ENCODE measurements at places on chromosomes 2 and 18.

- no peaks in the 10 kb centered on the region for H3K36me3 ChIP-seq
- H3K27ac ChIP-seq: no peak overlapping the region
- DNase-seq: no peak
Observed at GRCh38 chr2:20136149-20136548, 84.7 kb upstream of the LAPTM4A start.

DNA sequence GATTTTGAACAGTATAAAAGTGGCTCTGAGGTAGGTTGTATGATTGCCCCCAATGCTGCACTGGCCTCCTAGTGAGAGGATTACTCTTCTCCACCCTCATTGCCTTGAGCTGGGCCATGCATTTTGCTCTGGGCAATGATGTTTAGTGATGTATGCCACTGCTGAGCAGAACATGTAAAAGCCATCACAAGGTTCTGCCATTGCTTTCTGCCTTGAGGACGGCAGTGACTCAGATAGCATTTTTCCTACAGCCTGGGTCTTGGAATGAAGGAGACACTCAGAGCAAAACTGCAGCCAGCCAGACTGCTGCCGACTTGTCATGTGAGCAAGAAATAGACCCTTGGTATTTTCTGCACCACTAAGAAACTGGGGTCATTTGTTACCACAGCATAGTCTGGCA, 27.6 kb downstream of the GPATCH11 start:
- no peak overlapping the region for H3K27ac ChIP-seq
- DNase-seq: no peak
- H3K27me3 ChIP-seq: no peaks in the 10 kb centered on the region

GRCh38 chr2:218041302-218042168, 27.5 kb upstream of the RUFY4 start:
- peaks cover 6% of the 10 kb centered on the region for H3K36me3 ChIP-seq
- peaks cover 25% of the 10 kb centered on the region for H3K27me3 ChIP-seq
- H3K27ac ChIP-seq: no peak overlapping the region

DNA sequence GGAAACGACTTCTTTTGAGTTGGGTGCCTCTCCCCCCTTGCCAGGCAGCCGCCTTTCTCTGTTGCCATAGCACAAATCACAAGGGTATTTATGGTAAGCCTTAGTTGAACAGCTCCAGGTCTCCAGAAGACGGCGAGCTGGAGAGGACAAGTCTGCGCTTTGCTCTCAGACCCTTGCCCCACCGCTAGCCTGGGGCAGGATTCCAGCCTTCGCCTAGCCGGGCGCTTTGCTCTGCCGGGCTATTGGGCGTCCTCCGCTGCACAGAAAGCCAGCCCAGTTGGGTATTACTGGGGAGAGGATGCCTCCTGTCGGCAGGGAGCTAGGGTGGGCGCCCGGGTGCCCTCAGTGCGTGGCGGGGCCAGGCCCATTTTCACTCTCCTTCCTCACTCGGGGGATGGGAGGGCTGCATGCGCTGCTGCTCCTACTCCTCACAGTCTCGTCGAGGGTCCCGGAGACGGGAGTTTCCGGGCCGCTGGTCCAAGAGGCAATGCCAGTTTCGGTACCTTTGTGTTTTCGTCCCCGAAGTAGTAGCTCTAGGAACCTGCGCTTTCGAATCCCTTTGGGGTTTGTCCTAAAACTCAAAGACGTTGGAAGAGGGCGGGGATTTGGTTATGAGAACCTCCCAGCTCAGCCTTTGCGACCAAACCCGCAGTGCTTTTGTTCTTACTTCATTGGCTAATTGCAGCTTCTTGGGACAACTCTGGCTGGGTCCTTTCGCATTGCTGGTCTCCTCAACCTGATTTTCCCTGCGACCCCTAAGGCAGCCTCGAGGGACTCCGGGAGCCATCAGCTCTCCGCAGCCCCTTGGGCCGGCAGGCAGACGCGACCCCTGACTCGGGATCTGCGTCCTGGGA, 3.6 kb upstream of the DLX2 start:
- no peak overlapping the region for H3K27ac ChIP-seq
- peak; percentile 28 for DNase-seq
- H3K27me3 ChIP-seq: peaks cover 72% of the 10 kb centered on the region
- peaks cover 37% of the 10 kb centered on the region for H3K4me1 ChIP-seq
- H3K36me3 ChIP-seq: no peaks in the 10 kb centered on the region

- no peaks in the 10 kb centered on the region for H3K4me1 ChIP-seq
- DNase-seq: no peak
Observed at GRCh38 chr18:36326771-36327170, 29.3 kb downstream of the FHOD3 start.

GRCh38 chr2:237411092-237411601, 2.8 kb downstream of the COL6A3 start:
- H3K27ac ChIP-seq: no peak overlapping the region
- peaks cover 3% of the 10 kb centered on the region for H3K27me3 ChIP-seq
- DNase-seq: no peak
- H3K4me1 ChIP-seq: peaks cover 2% of the 10 kb centered on the region
